Activated CD8-positive, alpha-beta memory T cell treated with anti-CD3 and anti-CD28 coated beads, Interleukin-2, amount 50 U/mL, for 4 hours (primary cell): ENCODE measurements at places on chromosomes 7 and 10.

GRCh38 chr7:36994456-36995112, 270.3 kb upstream of the AOAH start:
- no peak for DNase-seq

- no peak for DNase-seq
Observed at GRCh38 chr7:41232086-41232485, 470.8 kb downstream of the INHBA start.

DNA sequence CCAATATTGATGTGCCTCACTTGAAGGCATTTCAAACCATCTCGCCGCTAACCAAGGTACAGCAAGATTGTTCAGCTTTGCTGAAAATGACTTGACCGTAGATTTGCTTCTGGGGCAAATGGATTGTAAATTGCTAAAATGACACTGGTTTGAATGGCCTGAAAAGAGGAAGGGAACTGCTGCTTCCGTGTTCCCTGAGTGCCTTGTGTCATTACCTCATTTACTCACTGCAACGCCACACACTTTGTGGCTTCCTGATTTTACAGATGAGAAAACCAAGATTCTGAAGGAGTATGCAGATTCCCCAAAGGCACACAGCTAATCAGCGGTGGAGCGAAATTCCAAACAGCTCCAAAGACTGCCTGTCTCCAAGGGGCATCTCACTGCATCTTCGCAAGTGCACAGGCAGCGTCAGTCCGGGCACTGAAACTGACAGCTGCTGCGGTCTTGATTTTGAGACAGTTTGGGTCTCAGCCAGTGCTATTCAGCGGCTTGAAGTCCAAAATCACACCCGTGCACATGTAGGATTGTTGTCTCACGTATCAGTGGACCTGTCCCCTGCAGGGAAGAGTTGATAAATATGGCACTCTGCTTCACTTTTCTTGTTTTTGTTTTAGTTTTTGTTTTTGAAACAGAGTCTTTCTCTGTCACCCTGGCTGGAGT, 290.9 kb downstream of the DPP6 start:
- DNase-seq: no peak

DNA sequence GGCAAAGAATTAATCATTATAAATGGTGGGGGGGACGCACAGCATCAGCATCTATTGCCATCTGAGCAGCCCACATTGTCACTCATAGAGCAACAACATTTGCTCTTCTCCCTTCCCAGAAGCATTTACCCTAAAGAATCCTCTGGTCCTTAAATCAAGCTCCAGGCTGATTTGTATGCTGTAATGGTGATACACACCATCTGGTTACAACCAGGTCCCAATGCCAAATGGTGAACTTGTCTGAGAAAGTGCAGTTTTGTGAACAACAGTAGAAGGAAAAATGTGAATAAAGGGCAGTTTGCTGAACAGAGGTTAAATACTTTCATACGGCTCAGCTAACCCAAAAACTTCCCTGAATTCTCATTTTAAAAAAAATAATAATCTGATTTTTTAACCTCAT, 38.8 kb upstream of the TCF7L2 start:
- no peak for DNase-seq

DNA sequence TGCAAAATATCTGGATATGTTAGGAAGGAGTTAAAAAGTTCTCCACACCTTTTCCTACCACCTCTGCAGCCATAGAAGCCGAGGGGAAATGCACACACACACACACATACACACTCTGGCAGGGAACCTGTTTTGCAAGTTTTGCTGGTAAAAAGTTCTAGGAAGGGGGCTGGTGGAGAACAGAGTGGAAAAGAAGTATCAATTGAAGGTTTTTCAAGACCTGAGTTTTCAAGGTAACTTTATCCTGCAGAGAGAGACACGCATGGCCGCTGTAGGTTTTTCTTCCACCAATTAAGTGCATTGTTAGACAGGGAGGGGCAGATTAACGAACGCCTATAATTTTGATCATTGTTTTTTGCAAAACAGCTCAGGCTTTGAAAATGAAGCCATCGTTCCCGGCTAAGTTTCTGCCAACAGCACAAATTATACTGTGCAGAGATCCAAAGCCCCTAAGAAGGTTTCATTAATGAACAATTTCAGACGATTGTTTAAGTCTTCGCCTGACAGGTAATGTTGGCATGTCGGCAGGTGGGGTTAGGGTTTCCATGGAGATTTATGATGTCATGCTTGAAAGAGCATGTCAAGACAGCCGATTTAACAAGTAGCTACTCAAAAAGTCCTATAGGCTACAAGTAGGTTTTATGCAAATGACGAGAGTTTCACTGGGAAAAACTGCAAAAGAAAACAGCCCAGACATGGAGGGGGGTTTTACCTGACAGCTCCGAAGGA, 29.7 kb downstream of the KIAA1217 start:
- DNase-seq: no peak

GRCh38 chr7:34747867-34748727, 90.1 kb downstream of the NPSR1 start:
- no peak for DNase-seq

DNA sequence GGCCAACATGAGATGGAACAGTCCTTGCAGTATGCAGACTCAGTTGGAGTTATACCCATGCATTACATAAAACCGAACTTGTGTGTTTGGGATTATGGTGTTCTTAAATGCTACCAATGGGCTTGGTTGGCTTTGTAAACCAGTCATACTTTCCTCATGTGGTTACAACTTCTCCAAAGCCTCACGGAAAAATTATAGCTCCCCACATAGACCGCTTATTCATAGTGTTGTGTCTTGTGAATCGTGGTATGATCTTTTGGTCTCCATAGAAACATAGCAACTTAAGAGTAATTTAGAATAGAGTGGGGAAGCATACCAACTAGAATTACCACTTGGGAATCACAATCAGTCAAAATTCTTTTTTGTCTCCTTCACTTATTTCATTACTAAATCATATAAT, 112.3 kb upstream of the FZD1 start:
- DNase-seq: no peak

GRCh38 chr10:48682265-48682664, 2.4 kb upstream of the WDFY4 start:
- no peak for DNase-seq

GRCh38 chr7:151255390-151255789, 6.9 kb upstream of the SMARCD3 start:
- DNase-seq: no peak

GRCh38 chr10:125158601-125159485, 1.5 kb downstream of the CTBP2 start:
- no peak for DNase-seq

GRCh38 chr10:43124574-43125273, 13.5 kb upstream of the CSGALNACT2 start:
- no peak for DNase-seq

DNA sequence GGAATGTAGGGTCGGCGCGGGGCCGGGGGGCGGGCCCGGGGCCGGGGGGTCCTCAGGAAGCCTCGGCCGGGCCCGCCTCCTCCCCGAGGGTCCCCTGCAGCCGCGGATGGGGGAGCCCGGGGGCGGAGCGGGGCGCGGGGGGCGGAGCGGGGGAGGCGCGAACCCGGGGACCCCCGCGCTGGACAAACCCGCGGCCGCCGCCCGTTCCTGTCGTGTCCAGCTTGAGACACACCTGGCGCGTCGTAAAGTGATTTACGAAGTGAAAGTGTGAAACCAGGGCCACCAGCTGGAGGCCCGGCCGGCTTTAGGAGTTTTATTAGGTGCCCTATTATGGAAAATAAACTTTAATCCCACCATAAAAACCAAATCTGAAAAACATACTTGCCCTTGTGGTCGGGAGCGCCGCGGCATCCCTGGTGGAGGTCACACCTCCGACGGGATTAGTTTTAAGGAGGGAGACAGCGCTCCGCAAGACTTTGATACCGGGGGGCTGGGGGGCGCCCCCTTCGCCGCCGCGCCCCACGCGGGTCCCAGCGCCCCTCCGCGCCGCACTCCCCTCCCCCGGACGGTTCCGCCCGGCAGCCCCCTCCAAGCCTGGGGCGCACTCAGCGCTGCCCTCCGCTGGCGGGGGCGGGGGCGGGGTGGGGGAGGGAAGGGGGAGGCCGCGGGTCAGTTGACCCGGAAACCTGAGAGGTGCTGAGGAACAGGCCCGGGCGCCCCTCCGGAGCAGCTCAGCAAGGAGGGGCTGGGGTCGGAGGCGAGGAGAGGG, 10.3 kb downstream of the MNX1 start:
- no peak for DNase-seq

- DNase-seq: no peak
Observed at GRCh38 chr10:23193435-23194074, 1.4 kb downstream of the PTF1A start.

DNA sequence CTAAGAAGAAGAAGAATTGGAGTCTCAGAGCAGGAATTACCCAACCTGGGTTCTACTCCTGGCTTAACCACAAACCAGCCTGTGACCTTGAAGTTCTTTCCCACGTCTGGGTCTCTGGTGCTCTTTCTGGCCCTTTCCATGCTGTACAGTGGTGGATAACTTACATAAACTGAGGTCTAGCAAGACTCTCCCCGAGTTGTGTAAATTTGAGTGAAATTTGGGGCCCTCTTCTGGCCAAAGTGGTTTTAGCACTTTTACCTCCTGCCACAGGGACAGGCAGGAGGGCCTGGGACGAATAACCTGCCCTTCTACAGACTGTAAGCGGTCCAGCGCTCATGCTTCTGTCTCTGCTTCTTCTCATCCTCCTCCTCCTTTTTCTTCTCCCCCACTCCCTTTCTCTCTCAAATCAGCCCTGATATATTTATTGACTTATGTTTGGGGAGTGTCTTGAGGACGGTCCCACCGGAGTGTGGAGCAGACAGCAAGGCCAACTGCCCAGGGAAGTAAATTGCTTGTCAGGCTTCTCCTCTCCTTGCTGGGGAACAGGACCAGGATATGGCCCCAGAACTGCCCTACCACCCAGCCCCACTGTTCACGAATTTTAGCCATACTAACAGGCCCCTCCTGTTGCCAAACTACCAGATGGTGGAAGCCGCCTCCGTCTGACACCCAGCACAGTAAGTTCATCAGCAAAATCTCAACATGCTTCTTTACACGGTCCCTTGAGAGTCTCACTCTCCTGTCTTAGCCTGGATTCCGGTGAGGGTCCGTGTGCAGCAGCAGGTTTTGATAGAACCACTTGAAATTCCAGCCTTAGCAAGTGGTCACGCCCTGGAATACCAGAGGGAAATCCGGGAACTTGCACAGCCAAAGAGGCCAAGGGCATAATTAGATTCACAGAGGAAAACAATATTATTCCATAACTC, 4.0 kb upstream of the SH3PXD2A start:
- DNase-seq: peak; percentile 52

DNA sequence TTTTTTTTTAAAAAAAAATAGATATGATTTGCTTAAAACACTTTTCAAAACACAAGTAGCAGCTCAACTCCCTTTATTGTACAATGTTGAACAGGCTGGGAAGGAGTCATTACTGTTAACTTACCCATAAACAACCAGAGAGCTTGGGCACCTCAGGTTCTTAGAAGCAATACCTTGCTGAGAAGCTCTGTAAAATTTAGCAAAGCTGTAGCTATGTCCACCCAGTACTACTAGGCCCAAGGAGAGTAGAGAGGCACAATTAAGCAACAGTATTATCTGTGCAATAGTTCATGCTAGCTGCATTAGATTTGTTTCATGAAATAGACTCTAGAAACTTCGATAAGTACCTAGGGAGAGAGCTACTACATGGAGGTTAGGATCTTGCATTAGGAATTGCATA, 32.0 kb downstream of the SEMA3A start:
- no peak for DNase-seq

GRCh38 chr7:35241436-35241835, 12.5 kb downstream of the TBX20 start:
- no peak for DNase-seq

GRCh38 chr10:89219513-89220218, 12.5 kb upstream of the CH25H start:
- no peak for DNase-seq

DNA sequence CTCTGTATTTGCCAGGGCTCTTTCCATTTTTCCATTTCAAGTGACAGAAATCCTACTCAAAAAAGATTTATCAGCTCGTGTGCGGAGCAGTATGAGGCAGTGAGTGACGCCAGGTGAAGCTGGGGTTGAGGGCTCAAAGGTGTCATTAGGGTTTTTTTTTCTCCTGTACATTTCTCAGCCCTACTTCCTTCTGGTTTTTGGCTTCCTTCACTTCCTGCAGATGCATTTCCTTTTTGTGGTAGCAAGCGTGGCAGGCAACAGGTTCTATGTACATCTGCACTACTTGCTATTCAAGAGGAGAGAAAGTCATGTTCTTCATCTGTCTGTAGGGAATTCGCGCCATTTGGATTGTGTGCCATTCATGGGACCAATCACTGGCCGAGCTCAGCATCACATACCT, 52.8 kb upstream of the AOAH start:
- DNase-seq: peak; percentile 21

GRCh38 chr7:106609416-106609815, 51.5 kb downstream of the CCDC71L start:
- DNase-seq: no peak

DNA sequence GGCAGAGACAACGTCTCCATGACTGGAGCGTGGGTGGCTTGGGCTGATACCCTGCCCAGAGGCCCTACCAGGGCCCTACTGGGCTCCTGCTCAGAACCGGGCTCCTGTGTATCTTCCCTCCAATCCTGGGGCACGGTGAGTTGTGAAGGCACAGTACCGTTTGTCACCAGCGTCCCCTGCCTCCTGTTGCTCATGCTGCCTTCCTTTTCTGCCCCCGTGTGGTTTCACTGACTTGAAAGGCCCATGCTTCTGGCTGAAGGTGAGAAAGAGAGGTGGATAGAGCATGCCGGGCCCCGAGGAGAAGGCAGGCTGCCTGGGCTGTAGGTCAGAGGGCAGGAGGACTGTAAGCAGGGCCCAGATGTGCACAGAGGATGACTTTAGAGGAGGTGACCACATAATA, 9.1 kb upstream of the DMBT1 start:
- peak; percentile 26 for DNase-seq

DNA sequence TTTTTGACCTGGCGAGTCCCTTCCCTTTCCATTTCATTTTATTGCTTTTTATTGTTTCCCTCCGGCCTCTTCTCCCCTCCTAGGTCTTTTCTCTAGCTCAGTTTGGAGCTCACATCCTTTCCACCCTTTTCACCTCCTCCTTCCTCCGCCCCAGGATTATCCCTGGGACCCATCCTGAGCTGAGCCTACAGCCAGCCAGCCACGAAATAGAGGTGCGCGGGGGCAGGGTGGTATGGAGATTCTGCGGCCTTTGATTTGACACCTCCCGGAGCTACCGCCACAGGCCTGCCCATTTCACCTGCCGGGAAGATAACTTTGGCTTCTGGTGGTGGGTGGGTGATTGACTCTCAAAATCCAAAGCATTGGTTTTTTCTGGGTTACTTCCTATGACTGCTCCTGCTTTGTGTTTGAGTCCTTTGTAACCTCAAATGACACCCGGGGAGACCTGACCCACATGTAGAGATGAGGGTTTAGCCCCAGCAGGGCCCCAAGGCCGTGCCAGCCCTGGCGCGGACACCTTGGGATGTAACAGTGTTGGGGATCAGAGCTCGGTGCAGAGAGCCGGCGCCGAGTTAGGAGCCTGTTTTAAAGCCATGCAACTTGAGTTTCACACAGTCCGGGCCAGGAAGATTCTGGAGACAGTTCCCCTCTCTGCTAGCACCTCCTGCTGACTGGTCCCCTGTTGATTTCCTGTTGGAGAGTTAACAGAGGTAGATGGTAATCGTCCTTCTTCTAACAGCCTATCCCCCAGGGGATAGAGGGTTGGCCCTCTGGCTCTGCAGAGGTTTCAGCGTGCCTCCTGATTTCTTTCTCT, 1.5 kb downstream of the DUSP5 start:
- no peak for DNase-seq

GRCh38 chr10:29949411-29950011, 109.9 kb downstream of the JCAD start:
- DNase-seq: no peak

GRCh38 chr10:12727832-12728215, 273.7 kb downstream of the CCDC3 start:
- DNase-seq: no peak

- no peak for DNase-seq
Observed at GRCh38 chr7:15891151-15891881, 204.8 kb upstream of the MEOX2 start.
